H1 (cell line): ENCODE measurements at places on chromosomes 7 and 10.

DNA sequence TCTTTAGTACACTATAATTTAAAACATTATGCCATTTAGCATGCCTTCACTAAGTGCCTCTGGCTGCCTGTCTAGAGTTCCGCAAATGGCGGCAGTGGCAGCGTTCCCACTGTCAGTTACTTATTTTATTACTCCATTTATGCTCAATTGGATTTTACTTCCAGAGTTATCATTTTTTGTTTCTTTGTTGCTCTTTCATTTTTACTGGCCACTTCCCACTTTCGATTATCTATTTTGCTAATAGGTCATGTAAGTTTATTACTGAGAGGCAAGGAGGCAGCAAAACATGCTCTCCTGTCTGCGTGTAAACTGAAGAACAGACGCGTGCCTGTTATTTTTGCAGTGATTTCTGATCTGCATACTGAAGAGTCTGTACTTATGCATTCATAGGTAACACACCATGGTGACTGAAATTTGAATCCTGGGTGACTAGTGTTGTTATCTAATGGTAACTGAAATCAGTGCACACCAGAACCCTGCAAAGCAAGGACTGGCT, 23.1 kb downstream of the KDM7A start:
- DNase-seq, result no peak

DNA sequence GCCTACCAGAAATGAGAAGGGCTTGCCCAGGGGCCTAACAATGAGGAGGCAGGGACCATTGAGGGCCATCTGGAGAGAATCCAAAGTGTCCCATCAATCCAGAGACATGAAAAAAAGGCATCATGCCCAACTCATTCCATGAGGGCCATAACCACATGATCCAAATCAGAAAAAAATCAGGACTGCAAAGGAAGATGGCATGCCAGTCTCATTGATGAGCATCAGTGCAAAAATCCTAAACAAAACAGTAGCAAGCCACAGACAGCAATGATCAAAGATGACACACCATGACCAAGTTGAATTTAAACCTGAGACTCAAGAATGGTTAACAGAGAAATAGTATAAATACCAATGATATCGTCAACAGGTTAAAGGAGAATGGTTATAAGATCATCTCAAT, 7.0 kb upstream of the CYP3A4 start:
- DNase-seq, result no peak

- no peak for DNase-seq
Observed at GRCh38 chr10:62492012-62492869, 118.1 kb downstream of the ZNF365 start.

DNA sequence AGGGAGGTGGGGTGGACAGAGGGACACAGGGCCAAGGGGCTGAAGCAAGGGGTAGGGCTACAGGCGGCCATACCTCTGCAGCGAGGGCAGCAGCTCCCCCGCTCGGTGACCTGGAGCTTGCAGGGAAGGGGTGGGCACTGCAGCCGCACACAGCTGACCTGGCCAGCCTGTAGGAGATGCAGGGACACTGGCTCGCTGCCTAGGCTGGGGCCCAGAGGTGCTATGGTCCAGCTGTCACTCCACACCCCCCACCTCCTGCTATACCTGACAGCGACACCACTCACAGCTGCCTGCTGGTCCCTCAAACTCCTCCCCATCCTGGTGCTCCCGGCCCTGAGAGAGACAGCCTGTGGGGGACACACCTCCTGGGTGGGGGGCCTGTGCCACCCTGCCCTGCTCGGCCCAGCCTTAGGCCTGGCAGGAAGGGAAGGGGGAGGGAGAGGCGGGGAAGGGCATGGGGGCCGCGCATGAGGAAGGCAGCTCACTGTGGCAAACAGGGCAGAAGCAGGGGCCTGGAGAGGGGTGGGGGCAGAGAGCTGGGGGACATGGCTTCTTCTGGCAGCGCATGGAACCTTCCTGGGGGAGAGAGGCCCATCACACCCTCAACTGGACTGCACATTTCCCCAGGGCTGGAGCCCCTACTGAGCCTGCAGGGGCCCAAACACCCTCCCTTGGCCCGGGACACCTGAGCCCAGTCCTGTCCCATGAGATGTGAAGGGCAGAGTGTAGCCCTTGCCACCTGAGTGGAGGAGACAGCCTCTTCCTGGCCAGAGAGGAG, 23.9 kb downstream of the ATP6V1F start:
- DNase-seq, result no peak

DNA sequence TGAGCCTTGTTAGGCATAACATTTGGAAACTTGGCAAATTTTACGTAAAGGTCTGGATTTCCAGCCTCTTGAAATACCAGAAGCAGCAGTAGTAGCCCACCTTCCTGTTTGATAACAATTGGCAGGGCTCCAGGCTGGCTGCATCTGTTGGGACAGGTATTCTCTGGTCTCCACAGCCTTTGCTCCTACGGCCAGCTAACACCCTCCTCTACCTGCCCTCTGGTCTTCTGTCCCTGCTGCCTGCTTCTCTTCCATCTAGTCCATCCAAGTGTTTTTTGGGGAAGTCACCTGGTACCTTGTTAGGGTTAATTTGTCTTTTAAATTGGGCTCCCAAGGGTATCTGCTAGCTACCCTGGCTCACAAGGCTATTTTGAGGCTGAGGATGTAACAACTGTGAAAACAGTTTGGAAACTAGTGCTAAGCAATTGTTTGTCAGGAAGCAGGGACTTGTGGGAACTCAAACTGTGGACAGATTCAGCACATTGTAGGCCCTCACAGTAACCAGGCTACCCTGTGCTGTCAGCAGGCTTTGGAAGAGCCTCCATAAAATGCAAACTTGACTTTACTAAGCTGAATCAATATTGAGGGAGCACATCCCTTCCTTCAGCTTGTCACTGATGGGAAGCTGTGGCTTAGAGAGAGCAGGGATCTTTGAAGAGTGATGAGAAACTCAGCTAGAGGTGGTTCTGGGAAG, 8.5 kb downstream of the RPS24 start:
- no peak for DNase-seq

DNA sequence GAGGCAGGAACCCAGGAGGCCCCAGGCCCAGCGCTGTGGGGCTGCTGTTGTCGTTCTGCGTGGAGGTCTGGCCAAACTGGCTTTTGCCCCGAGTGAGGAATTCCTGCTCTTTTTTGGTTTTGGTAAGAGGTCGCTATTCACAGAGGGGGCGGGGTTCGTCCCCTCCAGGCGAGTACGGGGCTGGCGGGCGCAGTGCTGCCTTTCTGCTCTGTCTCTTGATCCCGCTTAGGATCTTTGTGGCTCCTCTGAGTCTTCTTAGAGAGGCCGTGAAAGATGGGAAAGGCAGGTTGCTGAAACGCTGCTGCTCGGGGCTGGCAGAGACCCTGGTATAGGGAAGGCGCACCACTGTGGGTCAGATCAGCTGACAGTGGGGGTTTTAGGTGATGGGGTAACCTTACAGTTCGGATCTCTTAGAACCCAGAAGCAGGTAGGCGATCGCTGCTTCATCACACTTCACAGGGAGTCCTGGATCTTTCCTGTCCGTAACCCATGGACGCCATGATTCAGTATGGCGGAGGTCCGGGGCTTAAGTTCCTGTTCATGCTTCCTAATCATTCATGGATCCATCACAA, 136.7 kb downstream of the KIF20B start:
- DNase-seq, result no peak

DNA sequence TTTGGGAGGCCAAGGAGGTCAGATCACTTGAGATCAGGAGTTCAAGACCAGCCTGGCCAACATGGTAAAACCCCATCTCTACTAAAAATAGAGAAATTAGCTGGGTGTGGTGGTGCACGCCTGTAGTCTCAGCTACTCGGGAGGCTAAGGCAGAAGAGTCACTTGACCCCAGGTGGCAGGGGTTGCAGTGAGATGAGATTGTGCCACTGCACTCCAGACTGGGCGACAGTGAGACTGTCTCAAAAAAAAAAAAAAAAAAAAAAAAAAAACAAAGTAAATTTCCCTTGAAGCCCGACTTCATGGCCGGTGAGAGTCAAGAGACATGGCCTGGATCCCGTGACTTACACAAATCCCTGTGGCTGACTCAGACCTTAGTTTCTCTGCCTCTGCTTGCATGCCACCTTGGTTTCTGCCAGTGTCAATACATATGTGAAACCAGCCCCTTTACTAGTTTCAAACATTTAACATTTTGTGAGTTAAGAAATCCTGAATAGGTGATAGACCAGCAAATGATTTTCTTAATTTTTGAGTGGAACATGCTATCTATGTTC, 62.8 kb downstream of the ZEB1 start:
- no peak for DNase-seq

- no peak for DNase-seq
Observed at GRCh38 chr10:79561257-79561656, 1.1 kb upstream of the SFTPA2 start.

DNA sequence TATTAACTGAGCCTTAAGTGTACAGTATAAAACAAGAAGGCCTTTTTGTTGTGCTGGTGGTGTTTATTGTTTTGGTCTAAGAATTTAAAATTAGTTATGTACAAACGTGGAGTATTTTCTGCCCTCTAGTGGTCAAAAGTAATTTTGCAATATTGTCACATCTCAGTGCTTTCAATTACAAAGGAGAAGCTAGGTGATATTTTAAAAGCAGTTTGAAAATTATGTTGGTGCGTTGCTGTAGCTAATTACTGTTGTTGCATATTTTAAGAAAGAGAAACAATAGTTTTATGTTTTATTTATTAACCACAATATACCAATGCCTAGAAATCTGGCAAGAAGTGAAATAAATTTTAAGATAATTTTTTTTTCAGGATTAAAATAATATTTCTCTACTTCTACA, 11.4 kb downstream of the NPVF start:
- DNase-seq, result no peak

DNA sequence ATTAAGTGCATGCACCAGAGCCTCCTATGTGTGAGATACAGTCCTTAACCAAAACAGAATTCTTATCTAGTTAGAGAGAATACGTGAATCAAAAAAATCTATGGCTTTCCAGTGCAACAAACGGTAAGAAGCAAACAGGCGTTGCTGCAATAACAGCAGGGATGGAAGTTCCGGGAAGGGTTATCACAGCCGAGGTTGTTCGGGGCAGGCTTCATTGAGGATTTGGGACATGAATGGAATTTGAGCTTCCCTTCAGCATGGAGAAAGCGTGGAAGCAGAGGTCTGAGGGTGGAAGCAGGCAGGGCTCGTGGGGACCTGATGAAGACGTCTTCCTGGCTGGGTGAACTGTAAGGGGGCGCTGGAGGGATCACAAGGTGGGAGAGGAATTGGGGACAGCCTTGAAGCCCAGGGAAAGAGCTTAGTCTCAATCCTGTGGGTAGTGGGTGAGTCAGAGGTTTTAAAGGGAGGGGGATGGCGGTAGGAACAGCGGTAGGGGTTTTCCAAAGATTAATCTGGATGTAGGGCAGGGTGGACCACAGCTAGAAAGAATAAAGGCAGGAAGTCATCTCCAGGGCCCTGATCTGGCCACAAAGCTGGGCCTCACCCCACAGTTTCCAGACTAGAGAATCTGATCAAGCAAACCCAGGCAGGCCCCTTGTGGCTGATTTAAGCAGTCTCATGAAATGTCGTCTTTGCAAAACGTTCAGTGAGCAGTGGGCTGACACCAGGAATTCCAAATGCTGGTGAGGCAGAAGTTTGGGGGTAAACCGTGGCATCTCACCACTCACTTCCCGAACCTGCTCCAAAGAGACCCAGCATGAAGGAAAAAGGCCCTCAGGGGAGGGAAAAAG, 65.1 kb downstream of the CALML3 start:
- DNase-seq, result no peak

DNA sequence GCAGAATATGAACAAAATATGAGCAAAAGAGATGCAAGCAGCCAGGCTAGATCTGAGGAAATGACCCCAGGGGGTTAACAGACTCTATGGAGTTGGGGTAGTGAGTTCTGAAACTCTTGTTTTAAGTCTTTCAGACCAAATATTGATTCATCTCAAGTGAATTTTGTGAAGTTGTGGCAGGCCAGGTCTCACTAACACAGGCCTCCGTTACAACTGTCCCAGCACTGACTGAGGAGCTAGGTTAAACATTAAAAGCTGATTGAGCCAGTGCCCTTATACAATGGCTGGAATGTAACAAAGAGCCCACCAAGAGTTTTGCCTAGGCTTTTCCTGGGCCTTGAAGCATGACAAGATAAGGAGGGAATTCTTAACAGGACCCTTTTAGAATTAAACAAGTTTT, 192.3 kb upstream of the STK17A start:
- DNase-seq, result no peak

DNA sequence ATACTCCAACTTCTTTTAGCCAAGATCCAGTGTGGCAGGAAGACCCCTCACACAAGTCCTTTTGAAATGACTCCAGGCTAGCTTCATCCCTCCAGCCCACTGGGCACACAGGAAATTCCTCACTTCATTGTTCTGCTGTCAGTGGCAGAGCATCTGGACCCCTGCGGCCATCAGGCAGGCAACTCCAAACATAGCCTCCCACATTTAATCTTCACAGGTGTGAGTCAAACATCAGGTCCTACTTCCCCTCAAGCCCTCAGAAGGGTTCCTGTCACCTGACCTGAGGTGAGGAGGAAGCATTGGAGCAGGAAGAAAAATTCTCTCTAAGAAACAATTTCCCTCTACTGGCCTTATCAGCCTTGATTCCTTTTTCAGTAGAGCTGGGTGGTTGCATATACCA, 51.1 kb upstream of the C1GALT1 start:
- DNase-seq, result no peak

DNA sequence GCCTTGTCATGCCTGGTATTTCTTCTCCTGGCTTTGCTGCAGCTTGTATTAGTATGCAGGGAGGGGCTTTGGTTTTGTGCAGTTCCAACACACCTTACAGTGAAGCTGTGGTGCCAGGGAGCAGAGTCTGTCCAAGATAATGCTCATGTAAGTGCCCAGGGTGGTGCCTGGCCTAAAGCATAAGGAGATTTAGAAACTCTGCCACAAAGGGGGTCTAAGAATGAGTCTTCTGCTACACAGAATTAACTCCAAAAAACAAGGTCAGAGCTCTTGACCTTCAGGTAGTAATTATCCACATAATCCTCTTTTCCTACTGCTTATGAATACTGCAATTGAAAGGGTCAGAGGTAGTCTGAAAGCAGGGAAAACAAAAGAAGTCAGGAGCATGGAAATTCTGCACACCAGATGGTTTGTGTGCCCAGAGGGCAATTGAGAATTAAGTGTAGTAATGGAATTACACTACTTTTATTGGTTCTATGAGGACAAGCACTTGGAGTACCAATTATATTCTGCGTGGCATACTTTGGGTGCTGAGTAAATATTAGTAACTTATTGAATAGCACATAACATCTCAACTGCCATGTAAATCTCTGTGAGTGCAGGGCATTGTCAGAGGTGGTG, 121.5 kb downstream of the KAT6B start:
- no peak for DNase-seq
